ENCODE measurements at places on chromosomes 4 and X.

DNA sequence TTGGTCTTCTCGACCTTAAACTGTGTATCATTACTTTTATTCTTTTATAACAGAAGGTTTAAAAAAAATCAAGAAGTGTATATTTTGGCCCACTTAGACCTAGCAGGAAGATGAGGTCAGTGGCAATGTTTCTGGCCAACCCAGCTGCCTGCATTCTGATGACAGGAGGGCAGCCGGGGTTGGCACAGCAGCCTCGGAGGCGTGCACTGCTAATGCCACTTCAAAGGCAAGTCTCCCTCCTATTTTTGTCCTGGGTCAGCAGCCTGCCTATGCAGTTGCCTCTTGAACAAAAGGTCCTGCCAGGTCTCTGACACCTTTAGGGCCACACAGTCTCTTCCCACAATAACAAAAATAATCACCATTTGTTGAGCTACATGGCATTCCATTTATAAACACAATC, 89.4 kb upstream of the MYOZ2 start:
- no peak for DNase-seq

GRCh38 chrX:123138473-123138872, 45.6 kb upstream of the GRIA3 start:
- no peak for DNase-seq

DNA sequence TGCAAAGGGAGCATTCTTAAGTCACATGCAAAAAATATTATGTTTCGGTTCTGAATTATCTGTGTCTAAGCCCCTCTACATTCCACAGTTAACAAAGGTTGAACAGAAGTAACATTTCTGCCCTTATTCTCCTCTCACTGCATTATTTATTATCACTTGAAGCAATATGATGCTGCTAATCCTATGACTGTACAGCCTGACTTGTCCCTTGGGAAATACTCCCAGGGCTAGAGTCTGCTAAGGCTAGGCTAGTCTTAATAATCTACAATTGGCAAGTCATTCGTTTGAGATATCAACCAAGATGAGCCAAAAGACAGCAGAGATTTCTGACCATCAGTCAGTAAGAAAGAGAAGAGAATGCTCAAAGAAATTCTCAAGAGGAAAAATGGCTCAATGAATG, 226.9 kb upstream of the HCCS start:
- no peak for DNase-seq

DNA sequence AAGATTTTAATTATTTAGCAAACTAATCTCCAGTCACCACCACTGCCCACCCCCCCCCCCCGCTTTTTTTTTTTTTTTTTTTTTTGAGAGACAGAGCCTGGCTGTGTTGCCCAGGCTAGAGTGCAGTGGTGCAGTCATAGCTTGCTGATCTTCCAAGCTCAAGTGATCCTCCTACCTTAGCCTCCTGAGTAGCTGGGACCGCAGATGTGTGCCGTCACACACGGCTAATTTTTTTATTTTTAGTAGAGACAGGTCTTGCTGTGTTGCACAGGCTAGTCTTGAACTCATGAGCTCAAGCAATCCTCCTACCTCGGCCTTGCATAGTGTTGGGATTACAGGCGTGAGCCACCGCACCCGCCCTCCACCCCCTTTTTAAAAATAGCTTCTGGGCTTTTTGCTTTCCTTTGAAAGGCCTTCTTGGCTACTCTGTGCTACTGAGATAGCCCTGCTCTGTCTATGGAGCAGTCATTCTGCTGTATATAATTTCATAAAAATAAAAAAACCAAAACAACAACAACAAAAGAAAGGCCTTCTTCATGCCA, 18.7 kb downstream of the TXLNG start:
- no peak for DNase-seq

DNA sequence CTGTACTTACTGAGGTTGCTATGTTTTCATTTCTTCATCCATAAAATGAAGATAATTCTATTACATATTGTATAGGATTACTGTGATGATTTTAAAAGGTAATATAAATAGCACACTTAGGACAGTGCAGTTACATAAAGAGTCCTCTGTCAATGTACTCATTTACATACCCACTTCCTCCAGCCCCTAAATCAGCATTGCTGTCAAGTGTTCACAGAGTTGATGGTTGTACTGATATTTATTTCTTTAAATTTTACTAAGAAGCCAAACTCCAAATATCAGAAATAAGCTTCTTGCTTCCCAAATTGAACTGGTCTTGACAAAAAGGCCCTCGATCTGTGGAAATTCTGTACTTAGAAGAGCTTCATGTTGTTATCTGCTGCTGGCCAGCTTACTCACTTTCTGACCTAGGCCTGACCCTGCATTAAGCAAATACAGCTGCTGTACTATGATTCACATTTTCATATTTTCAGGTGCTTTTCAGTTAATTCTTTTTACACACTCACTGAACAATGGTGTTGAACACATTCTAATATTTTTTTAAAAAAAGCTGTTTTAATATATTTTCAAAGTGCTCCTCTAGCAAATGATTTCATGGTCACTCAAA, 259.6 kb downstream of the UNC5C start:
- peak; percentile 19 for DNase-seq

GRCh38 chrX:130170752-130171445, 863 bp upstream of the RAB33A start:
- peak; percentile 52 for DNase-seq

DNA sequence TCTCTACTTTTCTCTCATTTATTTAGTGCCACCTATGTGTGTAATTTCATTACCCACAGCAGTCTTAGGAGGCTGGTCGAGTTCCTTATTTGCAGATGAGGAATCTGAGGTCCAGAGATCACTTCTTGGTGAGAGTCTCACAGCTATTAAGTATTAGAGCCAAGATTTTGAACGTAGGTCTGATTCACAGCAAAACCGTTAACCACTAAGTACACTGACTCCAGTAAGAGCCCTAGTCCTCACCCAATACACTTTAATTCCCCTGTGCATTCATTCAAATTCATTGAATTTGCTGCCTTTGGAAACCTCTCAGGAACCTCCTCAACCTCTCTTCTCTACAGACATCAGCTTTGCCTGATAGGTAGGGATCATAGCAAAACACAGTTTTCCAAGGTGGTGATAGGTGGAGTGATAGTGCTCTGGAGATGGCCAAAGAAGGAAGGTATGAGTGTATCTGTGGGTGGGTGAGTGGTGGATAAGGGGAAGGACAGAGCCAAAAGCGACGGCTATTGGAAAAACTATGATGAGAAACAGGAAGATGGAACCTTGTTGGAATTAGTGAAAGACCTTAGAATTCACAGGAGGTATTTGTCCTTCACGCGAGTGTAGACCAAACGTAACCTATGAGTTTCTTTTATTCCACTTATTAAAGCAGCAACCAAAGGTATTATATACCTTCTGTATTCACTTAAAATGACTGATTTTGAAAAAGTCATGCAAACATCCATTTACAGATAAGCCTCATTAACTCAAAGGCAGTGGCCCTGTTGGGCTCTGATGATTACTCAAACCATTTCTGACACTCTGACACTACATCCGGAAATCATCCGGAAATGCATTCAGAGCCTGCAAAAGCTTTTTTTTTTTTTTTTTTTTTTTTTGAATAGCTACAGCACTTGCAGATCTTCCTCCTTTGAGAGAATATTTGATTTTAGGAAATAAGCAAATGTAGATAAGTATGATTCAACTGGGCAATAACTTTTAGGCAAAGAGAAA, 6.3 kb downstream of the FMR1 start:
- peak; percentile 67 for DNase-seq

DNA sequence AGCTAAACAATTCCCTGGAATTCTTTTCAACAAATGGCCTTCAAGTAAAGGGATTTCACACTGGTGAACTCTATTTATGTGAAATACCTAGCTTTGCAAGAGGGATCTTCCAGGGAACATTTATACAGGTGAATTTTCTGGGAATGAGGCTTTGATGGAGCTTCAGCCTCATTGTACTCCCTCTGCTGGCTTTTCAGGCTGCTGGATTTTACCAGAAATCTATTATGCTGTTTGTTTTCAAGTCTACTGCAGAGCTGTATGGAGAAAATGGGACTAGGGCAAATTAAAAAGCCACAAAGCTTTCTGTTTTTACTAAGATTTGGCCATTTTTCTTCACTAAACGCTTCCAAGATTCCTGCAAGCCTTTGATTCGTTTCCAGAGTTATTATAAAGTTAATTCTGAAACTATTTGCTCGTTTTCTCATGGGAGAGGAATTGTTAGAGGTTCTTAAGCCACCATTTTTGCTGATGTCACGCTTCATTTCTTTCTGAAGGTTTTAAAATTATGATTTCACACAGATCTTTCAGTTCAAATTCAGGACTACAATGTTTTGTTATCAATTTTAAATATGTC, 31.6 kb downstream of the KDM6A start:
- no peak for DNase-seq
